ENCODE measurements at places on chromosomes 4 and X.

- DNase-seq, result no peak
These were observed 1.7 kb downstream of the CLCN4 start for GRCh38 chrX:10158279-10159144.

GRCh38 chr4:20764366-20764992 lies 64.2 kb downstream of the PACRGL start:
- no peak for DNase-seq

GRCh38 chr4:86556791-86557415 lies 37.2 kb upstream of the PTPN13 start:
- no peak for DNase-seq

DNA sequence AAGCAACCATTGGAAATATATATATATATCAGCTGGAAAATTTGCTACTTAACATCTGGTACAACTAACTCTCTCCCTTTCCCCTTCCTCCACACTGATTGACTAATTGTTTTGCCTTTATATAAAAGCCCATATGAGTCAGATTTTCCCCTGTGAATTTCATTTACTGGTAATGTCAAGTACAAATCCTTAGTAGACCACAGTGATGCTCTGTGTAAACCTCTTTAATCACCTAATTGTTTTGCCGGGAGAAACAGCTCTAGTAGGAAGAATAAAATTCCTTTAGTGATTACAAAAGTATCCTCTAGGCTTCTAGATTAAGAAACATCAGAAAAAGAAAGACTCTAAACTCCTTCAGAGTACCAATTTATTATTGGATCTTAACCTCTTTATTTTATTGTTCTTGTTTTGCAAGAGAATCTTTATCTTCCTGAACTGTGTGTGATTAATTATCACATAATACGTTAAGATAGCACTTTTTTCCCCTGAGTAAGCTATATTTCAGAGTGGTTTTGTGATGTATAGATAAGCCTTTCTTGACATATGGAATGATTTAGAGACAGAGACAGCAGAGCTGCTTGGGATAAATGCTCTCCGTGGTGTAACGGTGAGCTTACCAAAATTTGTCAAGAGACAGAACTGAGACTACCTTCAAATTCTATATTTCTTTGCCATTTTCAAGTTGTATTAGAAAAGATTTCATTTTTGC lies 1606.4 kb upstream of the TENM3 start:
- DNase-seq, result no peak

DNA sequence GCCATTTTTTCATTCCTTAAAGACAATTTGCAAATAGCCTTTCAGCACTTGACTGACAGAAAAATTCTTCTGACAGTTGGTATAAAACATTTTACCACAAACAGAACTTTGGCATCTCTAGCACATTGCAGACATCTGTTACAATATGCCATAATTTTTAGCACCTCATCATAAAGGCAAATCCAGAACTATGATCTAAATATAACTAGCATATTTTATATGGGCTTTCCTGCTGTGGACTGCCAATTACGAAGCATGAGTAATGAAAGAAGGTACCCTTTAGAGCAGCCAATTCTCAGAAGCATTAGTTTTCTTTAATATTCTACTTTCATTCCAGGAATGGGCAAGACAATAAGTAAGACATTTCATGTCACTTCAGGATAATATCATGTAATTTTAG lies 647.4 kb upstream of the GALNT7 start:
- DNase-seq, result no peak

GRCh38 chrX:257681-258289 lies 23.4 kb upstream of the PLCXD1 start:
- no peak for DNase-seq

GRCh38 chrX:31209005-31209628 lies 137.3 kb upstream of the FTHL17 start:
- no peak for DNase-seq

DNA sequence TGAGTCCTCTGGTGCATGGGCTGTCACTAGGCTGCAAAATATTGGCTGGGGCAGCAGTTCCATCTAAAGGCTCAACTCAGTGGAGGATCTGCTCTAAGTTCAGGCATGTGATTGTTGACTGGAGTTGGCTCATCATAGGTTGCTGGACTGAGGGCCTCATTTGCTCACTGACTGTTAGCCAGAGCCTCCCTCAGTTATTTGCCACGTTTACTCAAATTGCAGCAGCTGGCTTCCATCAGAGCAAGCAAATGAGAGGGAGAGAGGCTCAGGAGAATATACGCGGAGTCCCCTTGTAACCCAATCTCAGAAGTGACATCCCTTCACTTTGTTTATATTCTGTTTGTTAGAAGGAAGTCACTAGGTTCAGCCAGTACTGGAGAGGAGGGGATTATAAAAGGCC lies 54.1 kb downstream of the BMP3 start:
- DNase-seq, result no peak

- no peak for DNase-seq
These were observed 71.1 kb upstream of the ZCCHC13 start for GRCh38 chrX:74232859-74233258.

- DNase-seq, result no peak
These were observed 48.8 kb upstream of the SHOX start for GRCh38 chrX:581720-582298.

DNA sequence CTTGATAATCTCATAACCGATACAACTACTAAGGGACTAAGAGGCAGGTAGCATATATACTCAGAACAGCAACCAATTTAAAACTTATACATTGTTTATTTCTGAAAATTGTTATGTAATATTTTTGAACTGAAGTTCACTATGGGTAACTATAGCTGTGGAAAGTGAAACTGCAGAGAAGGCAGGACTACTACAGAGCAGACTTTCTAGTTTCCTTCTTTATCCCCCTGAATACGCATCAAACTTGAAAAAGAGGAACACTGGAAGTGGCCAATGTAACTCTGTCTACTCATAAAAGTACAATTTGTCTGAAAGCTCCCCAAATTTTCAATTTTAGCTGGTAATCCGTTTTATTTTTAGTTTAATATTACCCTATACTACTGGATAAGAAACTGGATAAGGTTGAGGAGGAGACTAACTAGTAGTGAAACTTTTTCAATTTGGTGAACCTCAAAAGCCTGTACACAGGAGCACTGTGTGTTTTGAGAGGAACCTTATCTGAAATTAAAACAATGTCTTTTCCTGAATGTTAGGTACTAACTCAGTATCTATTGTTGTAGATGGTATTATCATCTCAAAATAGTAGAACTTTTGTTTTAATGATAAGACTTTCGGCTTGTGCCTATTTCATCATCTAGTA lies 225.8 kb downstream of the GABRG1 start:
- DNase-seq, result no peak

GRCh38 chr4:142595222-142595871 lies 250.8 kb downstream of the INPP4B start:
- DNase-seq, result no peak

GRCh38 chr4:25552580-25553271 lies 102.9 kb upstream of the SLC34A2 start:
- DNase-seq, result no peak

DNA sequence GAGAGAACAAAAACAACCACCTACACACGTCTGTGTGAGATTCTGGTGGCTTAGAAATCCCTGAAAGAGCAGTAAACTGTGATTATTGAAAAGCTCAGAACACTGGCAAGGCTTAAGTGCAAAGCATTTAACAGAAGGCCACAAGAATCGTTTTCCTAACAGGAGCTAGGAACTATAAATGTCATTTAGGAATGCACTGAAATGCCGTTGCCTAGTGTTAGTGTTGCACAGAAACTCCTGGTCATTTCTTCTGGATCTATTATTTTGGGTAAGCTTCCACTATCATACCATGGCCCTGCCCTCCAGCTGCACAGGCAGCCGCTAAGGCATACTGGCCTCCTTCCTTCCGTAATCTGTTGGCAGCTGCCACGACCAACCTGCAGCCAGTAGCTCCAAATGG lies 923.2 kb downstream of the NLGN4X start:
- no peak for DNase-seq

- DNase-seq, result peak; percentile 20
These were observed 17.5 kb upstream of the WDR1 start for GRCh38 chr4:10134141-10134540.

DNA sequence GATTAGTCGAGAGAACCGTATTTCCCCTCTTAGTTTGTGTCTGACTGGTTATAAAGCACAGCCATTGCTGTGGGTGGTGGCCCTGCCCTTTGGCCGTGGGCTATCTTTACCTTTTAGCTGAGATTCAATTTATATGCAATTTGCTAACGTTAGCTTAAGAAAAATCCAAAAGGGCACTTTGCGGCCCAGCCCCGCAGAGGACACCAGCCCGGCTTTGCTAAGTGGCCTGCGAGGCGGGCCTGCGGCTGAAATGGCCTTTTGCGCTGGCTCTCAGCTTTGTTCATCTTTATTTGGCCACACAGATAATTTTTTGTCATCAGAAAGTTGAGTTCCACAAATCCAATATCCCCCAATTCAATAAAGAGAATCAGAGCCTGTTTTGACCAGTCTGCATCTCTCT lies 48.3 kb downstream of the CPZ start:
- DNase-seq, result no peak

DNA sequence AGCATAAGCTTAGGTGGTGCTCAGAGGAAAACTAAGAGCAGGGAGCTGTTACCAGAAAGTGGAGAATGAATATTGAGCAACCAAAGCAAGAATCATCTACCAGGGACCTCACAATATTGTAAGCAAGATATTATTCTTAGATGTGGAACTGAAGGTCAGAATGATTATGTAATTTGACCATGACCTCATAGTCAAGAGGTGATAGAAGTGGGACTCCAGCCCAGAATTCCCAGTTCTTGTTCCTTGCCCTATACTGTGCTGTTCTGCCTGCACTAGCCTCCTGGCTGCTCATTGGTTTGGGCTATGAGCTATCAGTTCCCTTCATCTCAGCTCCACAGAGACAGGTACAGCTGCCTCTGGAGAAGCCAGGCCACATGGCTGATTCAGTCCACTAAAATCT lies 229.4 kb downstream of the LDB2 start:
- no peak for DNase-seq

All from K562 (cell line).